B cell (primary cell): ENCODE measurements at places on chromosomes 2 and 18.

DNA sequence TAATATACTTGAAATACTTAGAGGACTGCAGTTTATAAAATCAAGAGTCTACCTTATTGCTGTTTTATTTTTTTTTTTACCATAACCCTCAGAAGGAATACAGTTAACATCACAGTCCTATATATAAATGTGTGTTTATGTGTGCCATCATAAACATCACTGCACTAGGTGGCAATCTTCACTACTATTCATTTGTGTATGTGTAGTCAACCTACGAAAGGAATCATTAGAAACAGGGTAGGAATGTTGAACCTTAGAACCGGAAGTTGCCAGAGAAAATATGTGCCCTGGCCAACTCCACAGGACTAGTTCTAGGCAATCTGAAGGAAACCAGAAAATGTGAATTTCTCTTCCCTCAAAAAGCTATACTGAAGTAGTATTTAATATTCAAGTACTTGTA, 3.4 kb downstream of the GEN1 start:
- no peak overlapping the region for H3K4me3 ChIP-seq
- peaks cover 3% of the 10 kb centered on the region for H3K36me3 ChIP-seq
- H3K4me1 ChIP-seq, result peaks cover 10% of the 10 kb centered on the region
- H3K27ac ChIP-seq, result no peak overlapping the region

GRCh38 chr2:145380436-145381017, 860.6 kb upstream of the ZEB2 start:
- H3K4me3 ChIP-seq, result no peak overlapping the region
- no peaks in the 10 kb centered on the region for H3K36me3 ChIP-seq
- no peaks in the 10 kb centered on the region for H3K27me3 ChIP-seq
- no peaks in the 10 kb centered on the region for H3K4me1 ChIP-seq
- DNase-seq, result no peak

- no peak overlapping the region for H3K27ac ChIP-seq
- DNase-seq, result no peak
- H3K4me3 ChIP-seq, result no peak overlapping the region
- H3K27me3 ChIP-seq, result peaks cover 3% of the 10 kb centered on the region
Measured at GRCh38 chr2:178163395-178163794, 30.9 kb upstream of the OSBPL6 start.

- peak; percentile 65 for DNase-seq
- peaks cover 18% of the 10 kb centered on the region for H3K4me1 ChIP-seq
- no peak within 1 kb of the TSS for H3K27ac ChIP-seq
- H3K27me3 ChIP-seq, result peaks cover 55% of the 10 kb centered on the region
Measured at GRCh38 chr2:224039080-224039769, at the start of gene SERPINE2. Gene SERPINE2, minus strand, starts transcription at chr2:224039286. Its CDS starts 37,386 bp downstream, at chr2:224001900.

DNA sequence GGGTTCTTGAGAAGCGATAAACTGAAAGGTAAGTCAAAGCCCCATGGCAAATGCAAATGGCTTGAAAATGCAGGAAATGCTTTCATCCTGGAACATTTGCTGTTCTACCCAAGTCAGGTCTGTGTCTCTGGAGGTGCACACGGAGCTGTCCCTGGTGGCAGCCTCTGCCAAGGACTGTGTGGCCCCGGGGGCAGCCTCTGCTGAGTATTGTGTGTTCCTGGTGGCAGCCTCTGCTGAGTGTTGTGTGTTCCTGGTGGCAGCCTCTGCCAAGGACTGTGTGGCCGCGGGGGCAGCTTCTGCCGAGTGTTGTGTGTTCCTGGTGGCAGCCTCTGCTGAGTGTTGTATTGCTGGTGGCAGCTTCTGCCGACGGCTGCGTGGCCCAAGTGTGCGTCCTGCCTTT, 135.6 kb upstream of the ALKAL2 start:
- no peaks in the 10 kb centered on the region for H3K4me1 ChIP-seq
- DNase-seq, result no peak
- H3K4me3 ChIP-seq, result no peak overlapping the region

DNA sequence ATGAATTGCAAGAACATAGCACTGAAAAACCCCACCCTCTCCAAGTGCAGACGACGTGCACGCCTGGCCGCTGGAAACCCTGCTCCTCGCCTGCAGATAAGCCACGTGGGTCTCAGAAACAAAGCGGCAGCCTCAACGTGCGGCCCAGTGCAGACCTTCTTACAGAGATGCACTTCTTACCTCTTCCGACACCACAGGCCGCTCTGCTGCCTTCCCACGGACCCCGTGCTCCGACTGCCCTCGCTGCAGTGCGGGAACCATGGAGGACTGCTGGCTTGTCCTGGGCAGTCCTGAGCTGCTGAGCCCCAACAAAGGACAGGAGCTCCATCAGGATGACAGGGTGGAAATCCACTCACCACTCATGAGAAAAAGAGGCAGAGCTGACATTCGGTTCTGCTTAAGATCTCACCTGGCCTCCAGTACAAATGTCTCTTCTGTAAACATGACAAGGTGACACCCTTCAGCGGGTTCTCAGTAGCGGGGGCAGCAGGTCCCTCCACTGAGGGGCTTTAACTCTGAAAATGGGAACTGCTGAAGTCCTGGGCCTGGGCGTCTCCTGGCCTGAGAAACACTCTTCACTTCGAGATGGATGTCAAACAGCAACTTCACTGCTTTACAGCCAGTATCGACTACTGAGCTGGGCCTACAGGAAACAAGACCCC, 6.2 kb downstream of the COPS9 start:
- H3K27ac ChIP-seq, result no peak overlapping the region
- no peak overlapping the region for H3K4me3 ChIP-seq
- no peak for DNase-seq
- no peaks in the 10 kb centered on the region for H3K36me3 ChIP-seq
- no peaks in the 10 kb centered on the region for H3K27me3 ChIP-seq
- no peaks in the 10 kb centered on the region for H3K4me1 ChIP-seq

GRCh38 chr2:219125886-219126270, 34.7 kb downstream of the NHEJ1 start:
- no peak overlapping the region for H3K27ac ChIP-seq
- H3K36me3 ChIP-seq, result peaks cover 15% of the 10 kb centered on the region
- no peak overlapping the region for H3K4me3 ChIP-seq
- no peaks in the 10 kb centered on the region for H3K27me3 ChIP-seq

DNA sequence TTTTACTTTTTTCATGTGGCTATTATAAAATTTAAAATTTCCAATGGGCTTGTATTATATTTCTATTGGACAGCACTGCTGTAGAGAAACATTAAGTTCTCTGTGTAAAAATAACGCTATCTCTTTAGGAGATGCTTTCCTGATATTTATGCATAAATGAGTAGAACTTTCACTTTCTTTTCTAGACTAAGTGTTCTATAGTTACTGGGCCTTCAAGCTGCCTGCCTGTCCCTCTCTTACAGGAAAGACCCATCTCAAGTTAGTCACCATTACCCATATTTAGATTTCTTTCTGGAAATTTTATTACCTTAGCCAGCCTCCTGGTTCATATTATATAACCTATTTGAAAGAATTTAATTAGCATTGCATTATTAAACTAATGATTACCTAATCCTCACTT, 4.8 kb downstream of the ITGA4 start:
- H3K4me1 ChIP-seq, result peaks cover 44% of the 10 kb centered on the region
- no peak overlapping the region for H3K4me3 ChIP-seq
- no peaks in the 10 kb centered on the region for H3K27me3 ChIP-seq
- H3K27ac ChIP-seq, result no peak overlapping the region
- H3K36me3 ChIP-seq, result no peaks in the 10 kb centered on the region

GRCh38 chr2:26542676-26543505, 65.0 kb upstream of the OTOF start:
- H3K27me3 ChIP-seq, result no peaks in the 10 kb centered on the region
- no peaks in the 10 kb centered on the region for H3K4me1 ChIP-seq
- DNase-seq, result no peak
- no peak overlapping the region for H3K4me3 ChIP-seq
- no peaks in the 10 kb centered on the region for H3K36me3 ChIP-seq

DNA sequence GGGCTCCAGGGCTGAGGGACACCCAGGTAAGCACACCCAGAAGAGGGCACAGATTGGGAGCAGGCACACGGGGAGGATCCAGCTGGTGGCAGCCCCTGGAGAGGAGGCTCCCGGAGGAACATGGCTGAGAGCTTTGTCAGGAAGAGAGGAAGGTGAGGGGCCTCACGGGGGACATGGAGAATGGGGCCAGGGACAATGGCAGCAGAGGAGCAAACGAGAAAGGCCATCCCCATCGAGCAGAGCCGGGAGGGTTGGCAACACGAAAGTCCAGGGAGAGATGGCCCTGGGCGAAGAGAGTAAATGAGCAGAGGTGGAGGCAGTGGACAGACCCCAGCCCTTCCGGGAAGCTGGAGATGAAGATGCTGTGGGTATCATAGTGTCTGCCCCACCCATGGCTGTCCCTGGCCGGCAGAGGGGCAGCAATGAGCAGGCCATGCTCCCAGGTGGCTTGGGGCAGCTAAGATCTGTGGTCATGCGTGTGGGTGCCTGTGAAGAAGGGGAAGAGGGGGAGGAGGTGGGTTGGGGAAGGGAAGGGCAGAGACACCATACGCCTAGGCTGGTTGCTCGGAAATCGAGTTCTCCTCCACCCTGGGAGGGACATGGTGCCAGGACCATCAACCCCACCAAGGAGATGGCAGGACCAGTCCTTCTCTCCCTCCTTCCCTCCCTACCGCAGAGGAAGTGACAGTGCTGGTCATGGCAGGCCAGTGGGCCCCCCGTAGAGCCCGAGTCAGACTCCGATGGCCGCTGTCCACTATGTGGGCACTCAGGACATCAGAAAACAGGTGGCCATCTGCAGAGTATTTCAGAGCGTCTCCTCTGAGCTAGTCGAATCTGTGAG, 191.7 kb downstream of the NDUFA10 start:
- no peaks in the 10 kb centered on the region for H3K36me3 ChIP-seq
- H3K27ac ChIP-seq, result no peak overlapping the region
- DNase-seq, result no peak
- H3K4me3 ChIP-seq, result no peak overlapping the region
- no peaks in the 10 kb centered on the region for H3K4me1 ChIP-seq
- no peaks in the 10 kb centered on the region for H3K27me3 ChIP-seq

- no peaks in the 10 kb centered on the region for H3K4me1 ChIP-seq
- H3K36me3 ChIP-seq, result no peaks in the 10 kb centered on the region
- no peak overlapping the region for H3K27ac ChIP-seq
- no peaks in the 10 kb centered on the region for H3K27me3 ChIP-seq
- no peak overlapping the region for H3K4me3 ChIP-seq
Measured at GRCh38 chr2:51025906-51026555, 5.9 kb downstream of the NRXN1 start.

- H3K4me1 ChIP-seq, result no peaks in the 10 kb centered on the region
- no peaks in the 10 kb centered on the region for H3K36me3 ChIP-seq
- no peaks in the 10 kb centered on the region for H3K27me3 ChIP-seq
- H3K27ac ChIP-seq, result no peak overlapping the region
Measured at GRCh38 chr2:210620456-210620855, 64.1 kb downstream of the CPS1 start.

- H3K36me3 ChIP-seq, result no peaks in the 10 kb centered on the region
- DNase-seq, result no peak
- H3K4me3 ChIP-seq, result no peak overlapping the region
- H3K27me3 ChIP-seq, result no peaks in the 10 kb centered on the region
Measured at GRCh38 chr2:23480957-23481797, 96.2 kb downstream of the KLHL29 start.

DNA sequence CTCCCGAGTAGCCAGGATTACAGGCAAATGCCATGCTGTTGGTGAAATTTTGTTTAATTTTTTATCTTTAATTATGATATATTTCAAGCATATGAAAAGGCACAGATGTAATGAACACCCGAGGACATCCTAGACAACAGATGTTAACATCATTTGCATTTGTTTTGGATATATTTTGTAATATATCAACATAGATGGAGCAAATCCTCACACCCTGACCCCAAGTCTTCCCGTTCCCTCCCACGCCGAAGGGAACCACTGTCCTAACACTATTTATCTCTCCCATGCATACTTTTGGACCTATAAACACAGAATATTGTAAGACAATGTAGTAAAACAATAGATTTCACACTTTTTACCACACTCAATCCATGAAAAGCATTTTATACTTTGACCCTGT, 99.5 kb downstream of the GFPT1 start:
- no peak overlapping the region for H3K27ac ChIP-seq
- H3K4me1 ChIP-seq, result no peaks in the 10 kb centered on the region
- DNase-seq, result no peak
- no peak overlapping the region for H3K4me3 ChIP-seq

DNA sequence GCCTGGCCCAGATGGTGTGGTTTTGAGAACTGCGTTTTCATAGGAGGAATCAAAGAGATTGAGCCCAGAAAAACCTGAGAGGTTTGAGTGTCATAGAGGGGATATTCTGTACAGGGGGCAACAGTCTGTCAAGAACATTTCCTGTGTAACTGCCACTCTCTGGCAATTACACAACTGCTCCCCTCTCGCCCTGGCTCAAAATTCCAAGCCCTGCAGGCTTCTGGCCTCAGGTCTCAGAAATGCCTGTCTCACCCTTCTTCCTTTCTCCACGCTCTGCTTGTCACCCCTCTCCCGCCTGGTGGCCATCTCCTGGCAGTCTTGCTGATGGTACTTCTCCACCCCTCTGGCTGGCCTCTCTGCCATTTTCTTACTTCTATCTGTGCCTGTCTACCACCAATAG, 4.0 kb downstream of the VAMP5 start:
- no peak overlapping the region for H3K4me3 ChIP-seq
- H3K27me3 ChIP-seq, result no peaks in the 10 kb centered on the region
- DNase-seq, result no peak
- no peaks in the 10 kb centered on the region for H3K36me3 ChIP-seq
- H3K27ac ChIP-seq, result no peak overlapping the region
- peaks cover 38% of the 10 kb centered on the region for H3K4me1 ChIP-seq

DNA sequence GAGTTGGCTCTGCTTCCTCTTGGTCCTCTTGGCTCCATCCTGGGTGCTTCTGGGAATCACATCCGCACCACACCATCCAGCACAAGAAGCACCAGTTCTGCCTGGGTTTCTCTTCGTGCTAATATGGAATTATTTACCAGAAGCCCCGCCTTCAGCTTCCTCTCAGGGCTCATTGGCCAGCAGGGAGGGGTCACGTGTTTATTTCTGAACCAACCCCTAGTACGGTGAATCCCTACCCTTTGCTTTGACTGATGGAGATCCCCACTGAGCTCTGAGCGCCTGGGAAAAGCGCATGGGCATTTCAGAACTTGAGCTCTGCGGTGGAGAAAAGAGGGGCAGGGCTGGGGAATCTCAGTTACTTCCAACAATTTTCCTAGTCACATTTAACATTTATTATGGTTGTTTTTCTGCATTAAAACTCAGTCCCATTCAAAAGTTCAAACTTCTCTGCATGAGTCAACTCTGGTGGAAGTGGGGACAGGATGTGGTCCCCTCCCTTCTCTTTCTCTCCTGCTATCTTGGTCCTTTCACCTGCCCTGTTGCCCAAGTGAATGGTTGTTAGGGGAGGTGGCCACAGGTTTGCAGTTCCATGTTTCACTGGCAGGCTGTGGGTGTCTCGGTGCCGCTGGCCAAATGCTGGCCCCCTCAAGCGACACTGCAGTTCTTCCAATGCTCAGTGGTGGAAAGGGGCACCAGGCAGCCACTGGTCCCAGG, 76.4 kb upstream of the TTC39C start:
- peaks cover 17% of the 10 kb centered on the region for H3K4me1 ChIP-seq
- no peaks in the 10 kb centered on the region for H3K36me3 ChIP-seq
- DNase-seq, result no peak
- no peaks in the 10 kb centered on the region for H3K27me3 ChIP-seq

GRCh38 chr18:35438480-35439234, 59.1 kb downstream of the INO80C start:
- peaks cover 7% of the 10 kb centered on the region for H3K4me1 ChIP-seq
- no peaks in the 10 kb centered on the region for H3K36me3 ChIP-seq

- no peaks in the 10 kb centered on the region for H3K36me3 ChIP-seq
- peak; percentile 61 for DNase-seq
- H3K4me3 ChIP-seq, result no peak overlapping the region
- H3K4me1 ChIP-seq, result peaks cover 24% of the 10 kb centered on the region
- no peaks in the 10 kb centered on the region for H3K27me3 ChIP-seq
Measured at GRCh38 chr2:102424754-102425153, 1.8 kb downstream of the IL18RAP start.

GRCh38 chr18:6682437-6683111, 46.9 kb upstream of the ARHGAP28 start:
- H3K27me3 ChIP-seq, result no peaks in the 10 kb centered on the region
- no peak overlapping the region for H3K4me3 ChIP-seq
- no peaks in the 10 kb centered on the region for H3K36me3 ChIP-seq
- H3K4me1 ChIP-seq, result no peaks in the 10 kb centered on the region
